Fibroblast of skin of abdomen (primary cell): ENCODE measurements at places on chromosomes 4 and X.
A peak's percentile ranks its signal among the peaks of the same experiment; 100 is the strongest.

DNA sequence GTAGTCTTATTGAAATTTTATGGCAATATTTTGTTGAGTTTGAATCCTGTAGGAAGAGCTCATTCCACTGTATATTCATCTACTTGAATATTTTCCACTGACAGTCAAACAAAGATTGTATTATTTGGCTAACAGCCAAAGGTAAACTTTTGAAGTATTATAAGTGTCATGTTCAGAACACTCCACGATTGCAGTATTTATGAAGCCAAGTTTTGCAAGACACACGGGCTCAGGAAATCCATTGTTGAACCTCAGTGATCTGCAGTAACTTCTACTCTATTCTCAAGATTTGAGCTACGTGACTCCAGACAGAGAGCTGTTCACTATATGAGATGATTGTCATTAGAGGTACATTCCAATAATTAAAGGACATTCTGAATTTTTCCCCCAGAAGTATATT is 302.7 kb upstream of the ADGRL3 start:
- peak; percentile 22 for DNase-seq

GRCh38 chrX:123878252-123878721 is 18.4 kb downstream of the XIAP start:
- no peak for DNase-seq

DNA sequence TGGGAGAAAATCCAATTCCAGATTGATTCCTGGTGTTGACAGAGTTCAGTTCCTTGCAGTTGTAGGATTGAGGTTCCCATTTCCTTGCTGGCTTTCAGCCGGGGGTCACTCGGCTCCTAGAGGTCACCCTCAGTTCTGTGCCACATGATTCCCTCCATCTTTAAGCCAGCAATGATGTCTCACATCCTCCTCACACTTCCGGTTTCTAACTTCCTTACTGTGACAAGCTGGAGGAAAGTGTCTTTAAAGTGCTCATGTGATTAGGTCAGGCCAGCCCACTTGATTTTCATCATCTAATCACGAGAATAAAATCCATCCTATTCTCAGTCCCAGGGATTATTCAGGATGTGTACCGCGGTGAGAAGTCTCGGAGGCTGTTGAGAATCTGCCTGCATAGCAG is 19.4 kb upstream of the SMIM31 start:
- no peak for DNase-seq

DNA sequence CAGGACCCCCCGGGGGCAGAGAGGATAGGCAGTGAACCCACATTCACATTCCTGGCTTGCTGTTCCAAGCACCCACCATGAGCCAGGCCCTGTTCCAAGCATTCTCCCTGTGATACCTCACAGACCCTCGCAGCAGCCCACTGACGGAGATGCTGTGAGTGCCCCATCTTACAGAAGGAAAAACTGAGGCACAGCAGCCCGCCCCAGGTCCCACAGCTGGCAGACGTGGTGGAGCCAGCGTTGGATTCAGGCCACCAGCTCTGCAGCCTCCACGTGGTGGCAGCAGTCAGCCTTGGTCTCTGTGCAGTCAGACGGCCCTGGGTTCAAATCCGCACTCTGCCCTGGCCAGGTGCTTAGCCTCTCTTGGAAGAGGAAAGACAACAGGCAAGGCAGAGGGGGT is 16.8 kb downstream of the MAN2B2 start:
- DNase-seq = no peak

DNA sequence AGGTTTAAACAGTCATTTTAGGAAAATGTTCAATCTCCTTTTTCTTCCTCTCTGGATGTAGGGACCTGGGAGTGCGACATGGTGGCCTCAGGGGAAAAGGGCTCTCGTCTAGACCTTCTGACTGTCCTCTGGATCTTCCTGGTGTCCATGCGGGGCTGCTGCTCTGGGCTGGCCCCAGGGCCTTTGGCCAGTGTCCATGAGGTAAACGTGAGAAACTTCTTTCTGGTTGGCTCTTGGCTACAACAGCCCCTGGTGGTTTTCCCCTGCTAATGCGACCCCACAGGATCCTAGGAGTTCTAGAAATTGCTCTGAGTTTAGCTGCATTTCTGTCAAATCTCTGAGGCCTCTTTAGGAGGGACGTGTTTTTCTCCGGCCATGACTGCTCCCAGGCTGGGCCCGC is 85.7 kb downstream of the MFAP3L start:
- no peak for DNase-seq

- peak; percentile 60 for DNase-seq
Measured at GRCh38 chr4:140266958-140267568, 106.4 kb upstream of the SCOC start.

- DNase-seq = no peak
Measured at GRCh38 chrX:124274438-124275181, 57.9 kb upstream of the TEX13D start.

DNA sequence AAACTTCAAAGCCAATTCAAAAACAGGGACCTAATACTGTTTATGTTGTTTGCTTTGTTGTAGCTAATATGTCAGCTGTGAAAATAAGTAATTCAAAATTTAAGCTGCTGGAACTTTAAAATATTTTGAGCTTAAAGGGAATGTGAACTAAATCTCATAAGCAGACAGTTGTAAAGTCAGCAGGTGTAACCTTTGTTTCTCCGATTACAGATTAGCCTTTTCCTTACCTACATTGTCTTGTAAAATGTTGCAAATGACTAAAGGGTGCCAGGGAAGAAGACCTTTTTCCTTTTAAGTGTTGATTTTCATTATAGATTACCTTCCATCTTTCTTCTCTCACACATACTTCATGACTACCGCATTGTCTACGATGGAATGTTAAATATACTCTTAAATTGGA is 405.1 kb downstream of the KCNIP4 start:
- DNase-seq = no peak

DNA sequence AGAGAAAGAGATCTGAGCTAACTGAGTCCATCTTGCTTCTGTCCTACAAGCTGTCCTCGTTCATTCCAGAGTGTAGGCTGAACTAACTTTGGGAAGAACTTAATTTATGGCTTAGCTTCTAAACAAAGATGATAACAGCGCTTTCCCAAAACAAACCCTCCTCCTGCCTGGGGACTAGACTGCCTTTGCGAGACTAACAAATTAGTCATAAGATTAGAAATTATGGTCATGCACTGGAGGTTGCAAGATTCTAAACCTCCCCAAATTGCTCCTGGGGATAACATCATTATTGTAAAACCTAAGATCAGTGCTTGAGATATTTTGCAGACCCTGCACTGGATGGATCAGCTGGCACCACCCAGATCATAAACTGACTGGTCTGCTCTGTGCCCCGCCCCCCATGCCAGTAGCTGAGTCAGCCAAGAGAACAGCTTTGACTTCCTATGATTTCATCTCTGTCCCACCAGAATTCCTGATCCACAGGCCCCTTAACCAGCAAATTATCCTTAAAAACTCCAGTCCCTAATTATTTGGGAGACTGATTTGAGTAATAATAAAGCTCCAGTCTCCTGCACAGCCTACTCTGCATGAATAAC is 883.3 kb downstream of the TRIML1 start:
- DNase-seq = peak; percentile 57

- DNase-seq = no peak
Measured at GRCh38 chrX:77434962-77435361, 12.2 kb upstream of the FGF16 start.

DNA sequence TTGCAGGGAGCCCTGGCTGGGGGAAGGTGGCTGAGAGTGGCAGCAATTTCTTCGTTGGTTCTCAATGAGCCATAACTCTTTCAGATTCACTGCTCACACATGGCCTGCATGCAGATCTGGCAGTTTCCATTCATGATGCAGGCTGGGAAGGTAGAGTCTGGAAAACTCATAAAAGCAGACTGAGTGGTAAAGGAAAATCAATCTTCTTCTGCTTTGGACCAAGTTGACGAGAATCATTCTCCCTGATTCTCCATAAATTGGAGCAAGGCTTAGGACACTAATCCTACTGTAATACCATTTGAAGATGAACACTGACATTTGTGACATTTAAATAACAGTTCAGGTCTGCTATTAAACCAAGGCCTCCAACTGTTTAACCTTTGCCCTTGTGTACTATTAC is 35.3 kb upstream of the HAND2 start:
- DNase-seq = no peak

DNA sequence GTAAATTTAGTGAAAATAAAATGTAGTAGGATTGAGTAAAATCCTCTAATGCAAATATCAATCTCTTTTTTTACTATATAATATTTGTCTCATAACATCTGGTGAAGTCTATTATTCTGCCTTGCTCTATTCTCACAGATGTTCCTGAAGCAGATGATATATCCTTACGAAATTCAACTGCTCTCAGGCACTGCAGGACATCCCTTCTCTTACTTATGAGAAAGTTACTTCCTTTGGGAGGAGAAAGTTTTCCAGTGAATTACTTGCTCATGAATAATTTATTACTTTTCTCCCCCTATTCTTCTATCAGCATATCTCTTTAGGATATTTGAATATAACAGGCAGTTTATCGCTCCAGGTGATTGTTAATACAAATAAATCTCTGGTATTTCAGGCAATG is 75.6 kb upstream of the AGA start:
- no peak for DNase-seq

- DNase-seq = no peak
Measured at GRCh38 chrX:131840799-131841495, 182.2 kb upstream of the STK26 start.

DNA sequence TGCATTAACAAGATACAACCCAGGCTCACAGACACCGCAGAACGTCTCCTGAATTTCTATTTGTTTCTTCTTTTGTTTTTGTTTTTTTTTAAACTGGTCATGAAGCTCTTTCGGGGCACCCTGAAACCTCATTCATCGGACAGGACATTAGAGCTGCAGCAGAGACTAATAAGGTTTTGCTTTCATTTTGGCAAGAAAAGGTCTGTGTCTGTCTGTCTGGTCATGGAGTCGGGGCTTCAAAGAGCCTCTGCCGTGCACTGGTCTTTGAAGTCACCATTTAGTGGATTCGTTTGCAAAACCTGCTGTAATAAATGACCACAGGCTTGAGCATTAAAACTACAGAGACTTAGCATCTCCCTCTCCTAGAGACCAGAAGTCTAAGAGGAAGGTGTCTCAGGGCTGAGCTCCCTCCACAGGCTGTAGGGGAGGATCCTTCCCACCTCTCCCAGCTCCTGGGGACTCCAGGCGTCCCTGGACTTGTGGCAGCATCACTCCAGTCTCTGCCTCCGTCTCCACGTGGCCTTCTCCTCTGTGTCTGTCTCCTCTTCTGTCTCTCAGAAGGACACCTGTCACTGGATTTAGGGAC is 247.5 kb downstream of the CRLF2 start:
- DNase-seq = no peak

- DNase-seq = no peak
Measured at GRCh38 chr4:125316401-125316790, 1.6 kb downstream of the FAT4 start.

DNA sequence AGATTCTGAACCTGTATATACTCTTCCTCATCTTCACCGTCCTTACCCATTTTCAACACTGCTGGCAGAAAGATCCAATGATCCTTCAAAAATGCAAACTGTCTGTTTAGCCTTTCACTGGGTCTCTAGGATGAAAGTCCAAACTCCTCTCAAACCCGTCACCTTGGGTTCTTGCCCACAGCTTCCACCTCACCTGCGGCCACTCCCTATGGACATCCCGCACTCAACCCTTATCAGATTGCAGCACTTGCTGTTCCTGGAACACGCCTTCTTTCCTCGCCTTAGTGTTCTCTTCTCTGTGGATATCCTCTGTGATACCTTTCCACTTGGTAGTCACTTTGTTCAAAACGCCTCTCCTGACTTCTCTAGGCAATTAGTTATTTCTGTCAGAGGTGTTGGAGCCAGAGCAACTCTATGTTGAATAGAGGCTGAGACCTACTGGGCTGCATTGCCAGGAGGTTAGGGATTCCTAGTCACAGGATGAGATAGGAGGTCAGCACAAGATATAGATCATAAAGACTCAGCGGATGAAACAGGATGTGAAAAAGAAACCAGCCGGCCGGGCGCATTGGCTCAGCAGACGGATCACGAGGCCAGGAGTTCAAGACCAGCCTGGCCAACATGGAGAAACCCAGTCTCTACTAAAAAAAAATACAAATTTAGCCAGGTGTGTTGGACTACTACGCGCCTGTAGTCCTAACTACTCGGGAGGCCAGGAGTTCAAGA is 4.2 kb upstream of the NOCT start:
- no peak for DNase-seq

DNA sequence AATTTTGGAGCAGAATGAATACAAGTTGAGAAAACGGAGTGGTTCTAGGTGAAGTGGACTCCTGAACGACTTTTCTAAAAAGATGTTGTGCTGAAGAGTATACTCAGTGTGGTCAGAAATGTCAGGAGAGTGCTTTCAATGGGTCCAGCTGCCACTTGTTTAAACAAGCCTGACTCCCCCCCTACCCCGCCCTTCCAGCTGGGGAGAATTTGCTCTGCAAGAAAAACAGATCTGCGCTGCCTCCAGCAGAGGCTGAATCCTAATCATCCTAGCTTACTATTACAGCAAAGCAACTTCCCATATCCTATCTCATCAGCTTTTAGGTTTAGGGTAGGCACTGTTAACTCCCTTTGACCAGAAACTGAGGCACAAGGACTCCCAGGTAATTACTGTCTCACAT is 1.9 kb downstream of the MAP3K15 start:
- DNase-seq = no peak

DNA sequence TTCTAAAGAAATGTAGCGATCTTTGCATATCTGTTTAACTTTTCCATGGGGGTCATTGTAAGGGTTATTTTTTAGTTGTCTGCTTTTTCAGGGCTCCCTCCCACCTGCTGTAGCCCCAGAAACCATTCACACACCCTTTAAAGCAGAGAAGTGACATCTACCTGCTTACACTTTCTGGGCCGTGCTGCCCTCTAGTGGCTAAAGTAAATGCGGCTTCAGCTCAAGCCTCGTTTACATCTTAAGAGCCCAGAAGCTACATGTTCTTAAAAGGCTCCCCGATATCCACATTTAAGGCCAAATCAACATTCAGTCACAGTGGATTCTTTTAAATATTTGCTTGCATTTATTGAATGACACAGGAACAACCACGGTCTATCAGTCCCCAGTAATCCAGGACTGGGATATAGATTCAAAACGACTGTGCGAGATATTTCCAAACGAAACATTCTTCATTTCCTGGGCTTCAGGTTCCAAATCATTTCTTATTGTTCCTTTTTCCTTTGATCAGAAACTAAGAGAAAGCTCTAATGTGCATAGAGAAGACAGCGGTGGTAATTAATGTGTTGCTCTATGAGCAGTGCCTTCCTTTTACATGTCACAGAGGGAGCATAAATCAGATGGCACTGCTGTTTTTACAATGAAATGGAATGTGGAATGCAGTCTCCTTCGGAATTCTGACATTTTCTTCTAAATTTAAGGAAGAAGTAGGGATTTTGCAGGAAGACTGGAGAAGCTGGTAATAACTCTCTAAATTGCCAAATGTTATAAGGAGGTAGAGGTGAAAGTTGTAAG is 119.9 kb downstream of the RASGEF1B start:
- peak; percentile 68 for DNase-seq

GRCh38 chrX:30824275-30824674 is 64.8 kb downstream of the TAB3 start:
- no peak for DNase-seq

- DNase-seq = no peak
Measured at GRCh38 chr4:13615161-13615560, 12.4 kb downstream of the BOD1L1 start.

GRCh38 chr4:71697031-71697430 is 86.8 kb downstream of the GC start:
- DNase-seq = no peak
